Activated naive CD4-positive, alpha-beta T cell (primary cell): ENCODE measurements at places on chromosomes 2 and 18.

- no peak for DNase-seq
Observed at GRCh38 chr2:135279209-135279608, 227.1 kb downstream of the RAB3GAP1 start.

- no peak for DNase-seq
Observed at GRCh38 chr2:174340400-174341292, 5.9 kb downstream of the SP9 start.

GRCh38 chr18:76821875-76822505 is 367 bp upstream of the ZNF236 start:
- DNase-seq, result peak; percentile 54

GRCh38 chr2:83705146-83705545 is 753.9 kb downstream of the SUCLG1 start:
- no peak for DNase-seq

DNA sequence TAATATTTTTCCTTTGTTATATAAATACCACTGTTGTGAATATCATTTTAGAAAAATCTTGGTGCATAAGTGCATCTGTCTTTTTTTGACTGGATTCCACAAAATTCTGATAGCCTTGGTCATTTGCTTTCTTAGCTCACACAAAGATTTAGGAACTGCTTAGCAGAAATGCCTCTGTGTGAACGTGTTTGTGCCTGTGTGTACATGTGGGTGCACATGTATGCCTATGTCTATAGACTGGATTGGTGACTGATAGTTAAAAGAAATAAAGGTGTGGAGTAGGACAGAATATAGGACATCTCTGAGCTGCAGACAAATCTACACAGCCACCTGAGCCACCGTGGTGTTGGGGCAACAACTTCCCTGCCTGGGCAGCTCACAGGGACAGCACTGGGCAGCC is 93.8 kb downstream of the TSN start:
- DNase-seq, result no peak

GRCh38 chr2:32611771-32612170 is 16.1 kb upstream of the TTC27 start:
- DNase-seq, result no peak

- DNase-seq, result no peak
Observed at GRCh38 chr2:161123531-161124030, 36.6 kb upstream of the TANK start.

GRCh38 chr2:120034621-120035020 is 21.7 kb downstream of the EPB41L5 start:
- DNase-seq, result no peak

DNA sequence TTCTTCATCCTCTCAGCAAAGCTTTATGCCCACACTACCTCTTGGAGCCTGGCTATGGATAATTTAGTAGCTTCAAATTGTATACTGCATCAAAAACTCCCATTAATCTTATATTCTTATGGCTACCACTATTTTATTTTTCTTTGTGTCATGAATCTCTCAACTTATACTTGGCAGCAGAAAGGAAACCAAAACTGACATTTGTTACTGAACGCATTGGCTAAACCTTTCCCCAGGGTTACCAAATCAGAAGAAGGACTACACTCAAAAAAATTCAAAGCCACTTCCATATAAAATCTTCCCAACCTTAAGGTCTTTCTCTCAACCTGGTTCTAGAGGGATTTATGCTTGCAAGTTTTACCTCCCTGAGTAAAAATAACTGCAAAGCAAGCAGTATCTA is 97.0 kb upstream of the REG3G start:
- no peak for DNase-seq

- DNase-seq, result no peak
Observed at GRCh38 chr2:216920143-216920876, 60.4 kb upstream of the TNP1 start.

DNA sequence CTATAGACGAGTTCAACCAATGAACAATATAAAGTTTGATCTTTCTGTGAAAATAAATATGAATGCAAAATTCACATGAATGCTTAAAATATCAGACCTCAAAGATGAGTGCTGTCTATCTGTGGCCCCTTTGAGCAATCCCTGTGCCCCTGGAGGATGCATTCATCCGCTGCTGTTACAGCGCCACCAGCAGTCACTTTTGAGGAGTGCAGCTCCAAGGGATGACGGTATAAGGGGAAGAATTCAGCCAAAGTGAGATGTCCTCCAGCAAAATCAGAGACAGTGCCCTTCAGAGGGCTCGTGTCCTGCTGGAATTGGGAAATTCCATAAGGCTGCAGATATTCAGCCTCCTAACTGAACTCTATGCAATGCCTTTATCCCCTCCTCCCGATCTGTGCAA is 12.0 kb upstream of the CHRNA1 start:
- DNase-seq, result no peak

DNA sequence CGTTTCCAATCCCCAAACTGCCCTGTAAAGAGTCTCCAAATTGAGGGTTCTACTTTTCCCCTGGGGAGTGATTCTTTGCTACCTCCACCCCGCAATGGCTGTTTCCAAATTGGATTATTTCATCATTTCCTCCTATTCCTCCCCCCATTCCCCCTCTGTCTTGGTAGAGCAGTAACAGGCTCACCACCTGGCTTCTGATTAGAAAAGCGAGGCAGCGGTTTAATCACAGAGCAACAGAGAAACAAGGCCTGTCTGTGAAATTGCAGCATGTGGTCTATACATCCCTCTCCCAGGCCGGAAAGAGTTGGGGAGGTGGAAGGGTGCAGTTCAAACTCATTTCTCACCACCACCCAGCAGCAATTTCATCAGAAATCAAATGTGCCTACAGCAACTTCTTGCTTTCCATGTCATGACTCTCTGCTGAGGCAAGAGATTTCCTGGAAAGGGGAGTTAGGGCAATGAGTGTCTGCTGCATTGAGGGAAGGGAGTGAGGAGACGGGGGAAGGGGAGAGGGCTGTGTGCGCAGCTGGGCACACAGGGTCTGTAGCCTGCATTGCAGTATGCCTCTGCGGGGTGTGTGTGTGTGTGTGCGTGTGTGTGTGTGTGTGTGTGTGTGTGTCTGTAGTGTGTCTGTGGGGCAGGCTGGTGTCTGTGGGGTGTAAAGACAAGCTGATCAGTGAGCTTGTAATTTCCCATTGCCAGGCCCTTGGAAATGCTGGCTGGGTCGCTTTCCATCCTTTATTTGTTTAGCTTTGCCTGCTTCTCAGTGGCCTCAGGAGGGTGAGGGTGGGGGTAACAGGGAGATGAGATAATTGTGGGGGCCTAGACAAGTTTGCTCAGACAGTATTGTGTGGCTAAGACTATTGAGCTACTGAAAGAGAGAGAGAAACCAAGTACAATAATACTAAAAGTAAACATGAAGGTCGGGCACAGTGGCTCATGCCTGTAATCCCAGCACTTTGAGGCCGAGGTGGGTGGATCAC is 13.5 kb upstream of the IGFBP2 start:
- no peak for DNase-seq

GRCh38 chr2:212906620-212907019 is 244.8 kb downstream of the IKZF2 start:
- no peak for DNase-seq

- DNase-seq, result no peak
Observed at GRCh38 chr2:181887045-181887444, 4.5 kb upstream of the ITPRID2 start.

- DNase-seq, result no peak
Observed at GRCh38 chr2:78541088-78541450, 484.4 kb upstream of the REG3G start.

DNA sequence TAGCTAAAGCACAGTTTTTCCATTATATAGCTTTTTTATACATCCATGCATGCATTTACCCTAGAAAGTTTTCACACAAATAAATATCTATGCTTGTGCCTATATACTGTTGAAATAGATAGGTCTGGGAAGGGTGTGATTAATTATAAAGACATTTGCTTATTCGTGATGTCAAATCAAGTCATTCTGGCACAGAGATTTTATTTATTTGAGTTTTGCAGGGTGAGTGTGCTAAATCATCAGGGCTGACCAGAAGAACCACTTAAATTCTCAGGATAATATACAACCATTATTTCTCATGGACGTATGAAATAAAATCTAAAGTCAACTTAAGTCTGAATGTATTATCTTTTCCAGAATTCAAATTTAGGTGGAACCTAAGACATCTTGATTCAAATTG is 295.5 kb downstream of the EPHA4 start:
- DNase-seq, result no peak

- DNase-seq, result no peak
Observed at GRCh38 chr2:202165945-202166344, 72.5 kb downstream of the SUMO1 start.

DNA sequence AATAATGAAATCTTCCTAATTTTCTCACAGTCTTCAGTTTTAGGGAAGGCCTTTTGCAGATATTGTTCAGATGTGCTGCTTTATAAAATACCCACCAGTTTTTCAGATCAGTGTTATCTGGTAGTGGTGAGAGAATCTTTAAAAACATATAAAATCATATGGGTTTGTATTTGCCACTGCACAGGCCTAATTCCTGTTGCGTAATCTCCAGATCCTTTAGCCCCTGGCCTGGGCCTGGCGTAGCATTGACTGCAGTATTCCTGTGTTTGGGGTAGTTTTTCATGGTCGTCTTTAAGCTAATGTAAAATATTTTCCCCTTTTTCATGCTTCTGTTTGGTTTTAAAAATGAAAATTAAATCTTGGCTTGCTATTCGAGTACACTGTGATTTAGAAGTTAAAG is 43.2 kb downstream of the TSHZ1 start:
- DNase-seq, result no peak

DNA sequence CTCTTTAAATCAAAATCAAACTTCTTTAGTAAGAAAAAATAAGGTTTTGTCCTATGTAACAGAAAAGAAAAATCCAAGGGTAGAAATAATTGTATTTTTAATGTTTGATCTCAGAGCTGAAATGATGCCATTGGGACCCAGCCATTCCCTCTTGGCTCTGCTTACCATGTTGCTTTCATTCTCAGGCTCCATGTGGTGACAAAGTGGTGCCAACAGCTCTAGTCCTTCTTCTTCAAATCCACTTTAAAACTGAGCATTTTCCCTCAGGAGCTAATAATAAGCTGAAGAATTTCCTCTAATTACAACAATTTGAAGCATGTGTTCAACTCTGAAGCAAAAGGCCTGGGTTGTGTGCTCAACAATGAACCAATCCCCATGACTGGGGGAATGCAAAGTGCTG is 327.9 kb downstream of the EN1 start:
- DNase-seq, result no peak

DNA sequence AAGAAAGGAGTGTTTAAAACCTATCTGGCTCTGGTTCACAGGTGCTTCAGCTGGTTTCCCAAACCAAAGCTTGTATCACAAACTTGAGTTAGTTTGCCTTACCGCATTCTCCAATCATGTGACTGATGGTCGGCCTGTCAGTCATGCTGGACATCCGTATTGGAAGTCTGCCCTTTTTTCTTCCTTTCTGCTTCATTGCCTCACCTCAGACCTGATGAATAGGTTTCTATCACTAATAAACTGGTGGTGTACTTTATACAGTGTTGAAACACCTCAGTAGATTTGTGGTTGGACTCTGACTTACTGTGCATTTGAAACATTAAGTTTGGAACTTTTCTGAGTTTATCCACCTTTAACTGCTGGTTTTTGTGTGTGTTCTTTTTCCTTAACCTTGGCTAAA is 84.1 kb downstream of the R3HDM1 start:
- DNase-seq, result no peak

DNA sequence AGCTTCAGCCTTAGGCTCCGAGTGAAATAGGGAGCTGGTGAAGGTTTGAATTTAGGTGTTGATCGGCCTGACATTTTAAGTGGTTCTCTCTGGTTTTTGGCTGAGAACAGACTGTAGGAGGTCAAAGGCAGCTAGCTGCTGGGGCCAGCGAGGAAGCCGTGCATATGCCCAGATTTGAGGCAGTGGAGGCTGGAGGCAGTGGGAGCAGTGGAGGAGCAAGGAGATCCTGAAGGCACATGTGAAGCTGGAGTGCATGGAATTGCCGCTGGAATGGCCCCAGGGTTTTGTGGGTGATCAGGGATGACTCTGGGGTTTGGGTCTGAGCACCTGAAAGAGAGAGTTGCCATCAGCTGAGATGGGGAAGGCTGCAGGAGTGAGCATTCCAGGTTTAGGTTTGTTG is 25.1 kb downstream of the STEAP3 start:
- DNase-seq, result no peak

- DNase-seq, result no peak
Observed at GRCh38 chr2:38754049-38754448, 2.9 kb upstream of the SRSF7 start.

- no peak for DNase-seq
Observed at GRCh38 chr2:114128725-114129124, 238.8 kb downstream of the ACTR3 start.

- no peak for DNase-seq
Observed at GRCh38 chr2:211457325-211457724, 900.9 kb downstream of the CPS1 start.

- no peak for DNase-seq
Observed at GRCh38 chr18:73408469-73408868, 540.7 kb upstream of the NETO1 start.

- DNase-seq, result no peak
Observed at GRCh38 chr2:190781604-190782198, 98.9 kb upstream of the GLS start.

DNA sequence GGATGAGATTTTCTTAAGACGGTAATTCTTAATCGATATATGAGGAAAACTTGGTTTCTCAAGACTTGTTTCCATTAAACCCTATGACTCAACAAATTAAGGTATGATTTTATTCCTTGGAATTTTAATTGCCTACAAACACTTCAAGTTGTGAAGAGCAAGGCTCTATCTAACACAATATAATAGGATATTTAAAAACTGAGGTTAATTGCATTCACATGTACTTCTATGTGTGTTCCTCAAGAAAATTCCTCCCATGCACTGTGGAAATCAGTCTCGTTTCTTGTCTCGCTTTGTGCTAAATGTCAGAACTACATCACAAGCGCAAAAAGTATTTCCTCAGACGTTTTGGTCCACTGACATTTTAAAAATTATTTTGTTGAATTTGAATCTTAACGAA is 109.6 kb upstream of the UNC80 start:
- DNase-seq, result no peak

DNA sequence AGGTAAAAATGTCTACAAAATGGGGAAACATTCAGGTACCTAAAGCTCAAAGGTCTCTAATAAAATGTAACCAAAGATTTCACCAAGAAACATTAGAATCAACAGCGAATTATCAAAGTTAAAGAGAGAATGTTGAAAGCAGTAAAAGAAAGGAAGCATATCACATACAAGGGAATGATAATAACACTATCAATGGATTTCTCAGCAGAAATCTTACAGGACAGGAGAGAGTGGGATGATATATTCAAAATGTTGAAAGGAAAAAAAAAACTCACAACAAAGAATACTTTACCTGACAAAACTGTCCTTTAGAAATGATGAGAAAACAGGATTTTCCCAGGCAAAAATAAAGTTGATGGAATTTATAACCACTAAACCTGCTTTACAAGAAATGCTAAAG is 591.2 kb upstream of the POU3F3 start:
- DNase-seq, result no peak

- no peak for DNase-seq
Observed at GRCh38 chr2:134128746-134129145, 125.1 kb upstream of the MGAT5 start.
